ENCODE measurements at places on chromosomes 4 and X.
A peak's percentile ranks its signal among the peaks of the same experiment; 100 is the strongest.

DNA sequence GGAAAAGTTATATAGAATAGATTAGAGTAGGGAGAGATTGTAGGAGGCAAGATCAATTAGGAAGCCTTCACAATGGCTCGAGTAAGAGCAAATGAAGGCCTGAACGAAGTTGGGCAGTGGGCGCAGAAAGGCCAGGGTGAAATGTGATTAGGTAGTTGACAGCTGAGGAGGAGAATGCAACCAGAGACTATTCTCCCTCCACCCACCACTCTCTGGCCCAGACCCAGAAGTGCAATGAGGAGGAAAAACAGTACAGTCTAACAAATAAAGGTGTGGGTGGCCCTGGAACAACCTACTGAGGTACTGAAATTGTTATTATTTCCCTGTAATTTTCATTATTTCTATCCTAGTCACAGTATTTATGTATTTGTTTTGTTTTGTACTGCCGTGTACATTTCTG is 176.7 kb downstream of the SLC39A8 start:
- no peak for DNase-seq

GRCh38 chrX:79139446-79139845 is 5.0 kb upstream of the GPR174 start:
- DNase-seq: no peak

DNA sequence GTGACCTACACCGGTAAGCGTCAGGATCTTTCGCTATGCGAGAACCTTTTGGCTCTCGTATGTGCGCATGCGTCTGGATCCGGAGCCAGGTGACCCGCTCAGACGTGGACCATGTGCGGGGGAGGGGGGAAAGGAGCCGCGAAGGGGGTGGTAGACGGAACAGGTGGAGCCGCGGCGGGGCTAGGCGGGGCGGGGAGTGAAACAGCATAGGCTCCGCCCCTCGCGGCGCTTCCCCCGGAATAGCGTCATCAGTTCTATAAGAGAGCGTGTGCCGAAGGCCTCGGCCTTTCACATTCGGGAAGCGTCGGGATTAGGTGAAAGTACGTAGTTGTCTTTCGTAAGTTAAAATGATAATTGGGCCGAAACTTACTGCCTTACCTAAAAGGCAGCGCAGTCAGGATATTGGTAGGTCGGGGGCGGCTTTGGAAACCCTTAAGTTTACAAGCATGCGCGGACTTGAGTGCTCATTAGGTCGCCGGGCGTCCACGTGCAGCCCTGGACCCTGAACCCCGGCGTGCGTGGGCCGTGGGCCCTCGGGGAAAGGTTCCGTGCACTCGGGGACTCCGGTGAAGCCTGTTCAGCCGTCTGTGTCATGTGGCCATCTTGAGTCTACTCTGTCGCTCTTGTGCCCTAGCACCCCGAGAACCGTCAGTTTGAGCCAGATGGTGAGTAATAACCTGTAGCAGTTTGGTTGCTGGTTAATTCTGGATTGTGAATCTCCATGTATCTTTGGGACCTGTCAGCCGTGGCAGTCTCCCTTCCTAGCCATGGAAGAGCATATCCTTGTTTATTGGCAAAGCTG is 74.1 kb downstream of the PRSS12 start:
- DNase-seq: peak; percentile 96

GRCh38 chr4:6118201-6118600 is 82.1 kb downstream of the JAKMIP1 start:
- no peak for DNase-seq

DNA sequence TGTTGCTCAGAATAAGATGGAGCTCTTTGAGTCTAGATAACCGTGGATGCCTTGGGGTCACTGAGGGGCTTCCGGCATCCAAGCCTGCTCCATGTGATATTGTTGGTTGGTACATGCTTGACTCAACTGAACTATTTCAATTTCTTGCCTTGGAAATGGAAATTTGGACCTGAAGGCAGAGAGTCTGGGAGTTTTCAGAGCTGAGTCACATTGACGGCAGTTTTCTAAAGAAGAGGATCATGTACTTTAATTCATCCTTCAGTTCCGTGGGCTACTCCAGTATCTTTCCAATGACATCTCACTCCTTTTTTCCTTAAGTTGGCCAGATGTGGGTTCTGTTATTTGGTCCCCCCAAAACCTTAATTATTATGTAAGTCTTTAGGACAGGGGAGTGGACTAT is 100.5 kb downstream of the MFAP3L start:
- no peak for DNase-seq

DNA sequence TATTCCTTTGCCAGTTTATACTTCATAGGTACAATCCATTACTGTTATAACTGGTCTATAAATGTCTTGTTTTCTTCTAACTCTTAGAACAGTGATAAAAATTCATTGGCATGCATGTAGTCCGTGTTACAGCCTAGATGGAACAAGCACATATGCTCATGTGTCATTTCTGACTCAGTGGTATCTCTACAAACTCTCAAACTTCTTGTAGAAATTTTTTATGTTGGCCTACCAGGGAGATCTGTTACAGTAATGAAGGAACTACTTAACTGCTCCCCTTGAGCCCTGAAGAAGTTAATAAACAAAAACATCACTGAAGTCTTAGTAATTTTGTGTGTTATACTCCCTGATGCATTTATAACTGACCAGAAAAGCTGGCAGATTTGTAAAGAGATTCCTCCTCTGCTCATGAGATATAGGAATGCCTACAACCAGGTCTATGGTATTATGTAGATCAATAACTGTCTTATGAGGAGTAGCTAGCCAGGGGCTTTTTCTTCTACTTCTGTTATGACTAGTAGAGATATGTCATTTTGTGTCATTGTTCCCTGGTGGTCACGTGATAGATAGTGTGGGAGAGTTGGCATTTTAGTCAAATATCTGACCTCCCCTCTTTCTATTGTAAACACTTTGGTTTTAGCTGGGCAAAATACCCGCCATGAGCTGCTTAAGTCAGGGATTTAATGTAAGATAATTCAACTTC is 53.7 kb upstream of the FAAH2 start:
- no peak for DNase-seq

GRCh38 chr4:7687006-7687405 is 252.3 kb upstream of the PSAPL1 start:
- no peak for DNase-seq

- peak; percentile 30 for DNase-seq
Observed at GRCh38 chrX:117985241-117985640, 131.4 kb downstream of the KLHL13 start.

- no peak for DNase-seq
Observed at GRCh38 chrX:38055170-38055847, 49.0 kb downstream of the SYTL5 start.

DNA sequence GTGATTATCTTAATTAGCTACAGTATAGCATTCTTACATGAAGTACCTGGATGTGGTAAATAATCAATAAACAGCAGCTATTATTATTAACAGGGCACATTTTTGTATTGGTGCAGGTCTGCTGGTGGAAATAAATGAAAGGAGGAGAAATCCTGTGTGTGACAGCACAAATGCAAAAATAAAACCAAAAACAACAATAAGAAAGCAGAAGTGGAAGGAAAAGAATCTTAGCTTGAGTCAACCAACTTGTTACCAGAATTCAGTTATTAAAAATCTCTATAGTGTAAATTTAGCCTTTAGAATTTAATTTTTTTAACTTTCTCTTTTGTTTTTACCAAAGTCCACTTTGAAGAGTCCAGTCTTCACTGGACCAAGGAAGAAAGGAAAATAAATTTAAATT is 63.1 kb upstream of the LSM6 start:
- no peak for DNase-seq

DNA sequence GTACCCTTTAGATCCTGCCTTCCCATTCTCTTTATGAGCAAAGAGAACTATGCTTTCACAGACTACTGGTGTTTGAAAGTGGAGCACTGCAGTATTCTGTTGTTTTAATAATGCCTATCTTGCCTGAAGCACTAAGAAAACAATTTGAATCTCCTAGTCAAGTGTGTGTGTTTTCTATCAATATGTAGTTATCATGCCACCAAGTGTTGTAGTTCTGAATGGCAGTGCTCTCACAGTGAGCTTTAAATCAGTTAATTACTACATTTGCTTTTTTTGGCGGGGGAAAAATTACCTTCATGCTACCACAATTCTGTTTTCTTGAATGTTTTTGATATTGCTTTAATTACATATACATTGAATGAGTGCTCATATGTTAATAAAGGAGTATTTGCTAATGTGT is 143.6 kb upstream of the FAM47A start:
- DNase-seq: peak; percentile 42

- DNase-seq: no peak
Observed at GRCh38 chr4:10581022-10581421, 103.5 kb downstream of the CLNK start.

GRCh38 chr4:175998782-175999181 is 66.9 kb upstream of the WDR17 start:
- DNase-seq: no peak

DNA sequence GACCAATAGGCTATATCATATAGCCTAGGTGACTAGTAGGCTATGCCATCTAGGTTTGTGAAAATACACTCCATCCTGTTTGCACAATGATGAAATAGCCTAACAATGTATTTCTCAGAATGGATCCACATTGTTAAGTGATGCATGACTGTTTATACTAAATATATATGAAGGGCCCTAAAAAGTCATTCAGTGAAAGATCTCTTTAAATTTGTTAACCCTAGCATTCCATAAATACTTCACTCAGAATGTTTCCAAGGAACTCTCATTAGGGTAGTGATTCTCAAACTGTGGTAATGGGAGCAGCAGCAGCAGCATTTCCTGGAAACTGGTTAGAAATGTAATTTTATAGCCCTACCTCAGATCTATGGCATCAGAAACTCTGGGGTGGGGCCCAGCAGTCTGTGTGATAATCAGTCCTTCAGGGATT is 74.9 kb downstream of the PRRG1 start:
- no peak for DNase-seq

DNA sequence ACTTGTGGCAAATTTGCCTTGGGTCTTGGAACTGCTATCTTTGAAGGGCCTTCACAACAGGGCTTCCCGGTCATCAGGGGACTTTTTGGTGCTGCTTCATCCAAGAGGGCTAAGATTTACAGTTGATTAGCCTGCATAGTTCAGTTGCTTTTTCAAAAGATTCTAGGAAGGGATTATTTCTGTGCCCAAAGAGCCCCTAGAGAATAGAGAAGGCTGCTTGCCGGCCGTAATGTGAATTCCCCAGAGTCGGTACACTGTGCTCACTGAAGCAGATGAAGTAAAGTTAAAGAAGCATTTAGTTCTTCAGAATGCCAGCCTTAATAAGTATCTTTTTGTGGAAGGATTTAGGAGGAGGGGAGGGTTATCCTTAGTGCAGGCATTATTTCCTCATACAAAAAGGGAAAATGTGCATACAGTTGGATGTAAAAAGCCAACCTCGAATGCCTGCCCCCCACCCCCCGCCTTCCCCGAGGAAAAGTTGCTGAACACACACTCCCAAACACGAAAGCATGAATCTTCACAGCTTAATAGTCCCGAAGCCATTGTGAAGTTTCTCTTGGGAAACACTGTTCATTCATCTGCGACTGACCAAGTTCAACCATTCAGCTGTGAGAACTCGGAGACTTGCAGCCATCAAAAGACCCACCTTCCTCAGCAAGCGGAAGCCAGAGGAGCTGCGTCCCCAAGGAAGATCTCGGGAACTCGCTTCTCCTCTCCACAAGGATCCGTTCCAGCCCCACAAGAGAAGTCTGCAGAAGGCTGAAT is 47.6 kb downstream of the ANOS1 start:
- DNase-seq: no peak

Data from T47D (cell line).